K562 (cell line): ENCODE measurements at places on chromosomes 5 and 9. TPM values are rescaled to one million over a fixed set of nuclear protein-coding genes. Genes with fewer than 3 reads are reported as not detected.

The FAM153A gene
- total RNA-seq, result not detected in 2 replicates

The IFNA21 gene
- total RNA-seq, result not detected in 2 replicates

The PTGS1 gene
- 7.2 and 9.1 TPM in 2 replicates for total RNA-seq

The EGFLAM gene
- 0.49 and 0.74 TPM in 2 replicates for total RNA-seq

The P4HA2 gene
- 14.2 and 14.3 TPM in 2 replicates for total RNA-seq

The TPRN gene
- total RNA-seq, result 30.3 and 31.9 TPM in 2 replicates

The FGD3 gene
- 0.76 and 1.3 TPM in 2 replicates for total RNA-seq

The SV2C gene
- not detected in 2 replicates for total RNA-seq

The SHISAL2B gene
- total RNA-seq, result not detected in 2 replicates

The MARCOL gene
- not detected in 2 replicates for total RNA-seq

The ADRA1B gene
- not detected in 2 replicates for total RNA-seq

The CTXN3 gene
- total RNA-seq, result not detected in 2 replicates

The IFNA17 gene
- not detected in 2 replicates for total RNA-seq

The ZMYND19 gene
- total RNA-seq, result 80.9 and 86.7 TPM in 2 replicates

The PCSK5 gene
- 0.09 TPM in 1 of 2 replicates, not detected in the other for total RNA-seq

The HTR1A gene
- not detected in 2 replicates for total RNA-seq

The PITX1 gene
- total RNA-seq, result 88.2 and 90.4 TPM in 2 replicates

The RANBP17 gene
- total RNA-seq, result 0.13 TPM in 1 of 2 replicates, not detected in the other

The PLAC8L1 gene
- total RNA-seq, result 0.27 TPM in 1 of 2 replicates, not detected in the other

The DDX4 gene
- total RNA-seq, result not detected in 2 replicates

The PANK3 gene
- total RNA-seq, result 42.9 and 48.4 TPM in 2 replicates

The STING1 gene
- 64.2 and 69.1 TPM in 2 replicates for total RNA-seq

The LCN2 gene
- total RNA-seq, result 0.40 and 0.72 TPM in 2 replicates

The FOXD4L3 gene
- not detected in 2 replicates for total RNA-seq

The SPINK6 gene
- total RNA-seq, result not detected in 2 replicates

The SLC6A3 gene
- total RNA-seq, result not detected in 2 replicates

The SLC4A9 gene
- total RNA-seq, result not detected in 2 replicates

The EIF4E1B gene
- total RNA-seq, result not detected in 2 replicates

The REEP2 gene
- total RNA-seq, result 0.44 and 0.63 TPM in 2 replicates
